ENCODE measurements at places on chromosomes 3 and 15.

- DNase-seq: no peak
These were observed 13.8 kb upstream of the POLR2M start for GRCh38 chr15:57692709-57693108.

DNA sequence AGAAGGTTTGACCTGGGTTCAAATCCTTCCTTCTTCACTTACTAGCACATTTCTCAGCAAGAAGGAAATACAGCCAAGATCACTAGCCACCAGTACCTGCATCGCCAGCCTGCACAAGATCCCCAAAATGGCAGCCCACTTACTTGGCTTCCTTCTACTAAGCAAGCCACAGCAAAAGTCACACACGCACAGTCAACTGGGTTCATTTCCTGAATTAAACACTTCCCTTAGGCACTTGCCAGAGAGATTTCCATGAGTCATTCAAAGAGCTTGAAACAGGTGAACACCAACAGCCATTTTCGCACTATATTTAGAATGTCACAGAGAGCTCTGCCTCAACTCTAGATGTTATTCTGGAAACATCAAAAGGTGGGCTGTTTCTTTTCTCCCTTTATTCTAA lies 42.6 kb downstream of the MGLL start:
- no peak for DNase-seq

DNA sequence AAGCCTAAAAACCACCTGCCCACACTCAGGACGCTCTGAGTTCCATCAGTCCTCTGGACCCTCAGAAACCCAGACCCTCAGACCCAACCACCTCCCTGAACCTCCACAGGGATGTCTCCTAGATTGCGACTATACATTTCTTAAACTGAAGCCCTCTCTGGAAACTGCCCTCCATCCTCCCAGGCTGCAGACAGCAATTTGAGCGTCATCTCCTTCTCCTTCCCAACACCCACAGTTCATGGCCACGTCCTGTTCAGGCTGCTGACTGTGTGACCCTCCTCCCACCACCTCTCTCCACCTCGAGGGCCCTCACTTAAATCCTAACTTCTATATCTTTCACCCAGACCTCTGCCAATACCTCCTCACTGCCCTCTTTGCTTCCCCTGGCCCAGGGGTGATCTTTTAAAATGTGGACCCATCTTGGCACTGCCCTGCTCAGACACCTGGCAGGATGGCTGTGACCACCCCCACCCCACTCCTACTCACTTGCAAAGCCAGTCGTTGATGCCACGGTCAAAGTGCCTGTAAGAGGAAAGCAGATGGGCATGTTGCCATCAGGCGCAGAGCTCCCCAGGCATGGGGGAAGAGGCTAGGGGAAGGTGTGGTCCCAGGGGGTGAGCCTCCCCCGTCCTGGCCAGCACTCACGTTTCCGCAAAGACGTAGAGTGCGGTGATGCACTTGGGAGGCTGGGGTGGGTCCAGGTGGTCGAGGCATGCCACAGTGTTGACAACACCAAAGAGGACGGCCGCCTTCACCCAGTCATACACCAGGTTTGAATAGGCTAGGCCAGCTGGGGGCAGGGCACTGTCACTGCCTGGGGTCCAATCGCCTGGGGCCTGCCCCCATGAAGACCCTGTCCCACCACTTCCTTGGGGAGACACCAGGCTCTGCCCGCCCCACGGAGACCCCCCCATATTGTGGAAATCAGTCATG lies 6.0 kb downstream of the HHATL start:
- no peak for DNase-seq

GRCh38 chr15:52233405-52233804 lies 42.2 kb upstream of the GNB5 start:
- DNase-seq: no peak

GRCh38 chr3:14403619-14404155 lies 1.3 kb downstream of the SLC6A6 start:
- DNase-seq: no peak

DNA sequence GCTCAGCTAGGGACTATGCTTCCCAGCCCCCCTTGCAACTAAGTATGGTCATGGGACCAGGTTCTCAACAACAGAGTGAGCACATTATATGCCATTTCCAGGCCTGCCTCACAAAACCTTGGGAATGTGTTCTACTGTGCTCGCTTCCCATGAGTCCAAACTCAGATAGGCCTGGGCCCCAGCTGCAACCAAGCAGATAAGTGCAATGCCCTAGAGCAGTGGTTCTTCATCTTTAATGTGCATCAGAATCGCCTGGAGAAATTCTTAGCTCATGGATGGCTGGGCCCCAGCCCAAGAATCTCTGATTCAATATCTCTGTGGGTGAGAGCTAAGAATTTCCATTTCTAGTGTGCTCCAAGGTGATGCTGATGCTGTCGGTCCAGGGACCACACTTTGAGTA lies 27.5 kb upstream of the TBC1D21 start:
- no peak for DNase-seq

GRCh38 chr15:78061963-78062427 lies 15.5 kb downstream of the TBC1D2B start:
- no peak for DNase-seq

DNA sequence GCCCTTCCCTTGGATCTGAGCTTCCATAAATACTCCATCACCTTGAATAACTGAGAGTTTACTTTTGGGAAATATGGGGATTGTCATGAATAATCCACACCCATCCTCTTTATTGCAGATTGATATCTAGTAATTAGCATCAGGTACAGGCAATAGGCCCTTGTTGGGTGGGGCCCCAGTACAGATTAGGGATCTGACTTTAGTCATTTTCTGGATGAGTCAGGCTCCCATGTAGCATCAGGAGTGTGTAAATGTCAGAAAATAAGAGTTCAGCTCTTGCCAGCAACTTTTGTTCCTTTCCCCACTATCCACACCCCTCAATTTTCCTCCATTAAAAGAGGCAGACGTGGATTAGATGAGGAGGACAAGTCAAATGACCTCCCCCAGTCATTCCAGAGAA lies 17.7 kb upstream of the SNRK start:
- DNase-seq: no peak
